ENCODE measurements at places on chromosomes 11 and 22. TPM values are rescaled to one million over a fixed set of nuclear protein-coding genes. Genes with fewer than 3 reads are reported as not detected.

Gene CALCB
- not detected for total RNA-seq

Gene TPBGL
- total RNA-seq: 1.3 TPM

Gene SNX32
- not detected for total RNA-seq

Gene SEC14L6
- total RNA-seq: 0.12 TPM

Gene APOL4
- total RNA-seq: 2.7 TPM

Gene TMPRSS13
- total RNA-seq: 0.06 TPM

Gene PNPLA3
- 6.2 TPM for total RNA-seq

Gene TYR
- not detected for total RNA-seq
